ENCODE measurements at places on chromosomes 1 and 21.

DNA sequence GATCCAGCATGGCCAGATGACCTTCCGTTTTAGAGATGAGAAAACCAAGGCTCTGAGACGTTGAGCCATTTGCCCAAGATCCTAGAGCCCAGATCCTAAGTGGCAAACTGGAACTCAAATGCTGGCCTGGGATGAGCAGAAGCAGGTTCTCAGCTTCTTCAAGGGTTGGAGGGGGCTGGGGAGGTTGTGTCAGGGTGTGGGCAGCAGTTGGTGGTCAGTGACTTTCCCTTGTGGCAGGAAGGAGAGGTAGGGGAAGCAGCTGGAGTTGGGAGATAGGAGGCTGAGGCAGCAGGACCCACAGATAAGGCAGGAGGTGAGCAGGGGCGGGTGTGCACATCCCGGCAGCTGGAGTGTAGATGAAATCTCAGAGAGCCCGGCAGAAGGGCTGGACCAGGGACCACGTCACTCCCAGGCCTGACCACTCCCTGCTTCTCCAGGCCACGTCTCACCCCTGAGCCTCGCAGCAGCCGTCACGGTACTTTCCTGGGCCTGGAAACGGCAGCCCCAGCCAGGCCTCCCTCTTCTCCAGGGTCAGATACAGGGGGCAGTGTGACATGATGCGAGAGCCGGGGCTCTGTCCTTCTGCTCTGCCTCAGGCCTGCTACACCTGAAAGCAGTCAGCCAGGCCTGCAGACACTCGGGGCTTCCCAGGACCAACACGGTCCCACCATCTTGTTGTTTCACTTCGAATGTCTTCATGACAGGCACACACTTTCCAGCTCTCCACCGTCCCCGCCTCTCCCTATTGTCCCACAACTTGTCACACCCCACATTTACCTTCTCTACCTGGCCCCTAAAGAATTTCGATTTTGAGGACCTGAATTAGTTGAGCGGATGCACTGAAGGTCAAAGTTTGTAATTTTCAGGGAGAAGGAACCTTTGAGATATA lies 11.5 kb upstream of the LAPTM5 start:
- DNase-seq = no peak
- no peaks in the 10 kb centered on the region for H3K4me1 ChIP-seq
- H3K4me3 ChIP-seq = no peak overlapping the region
- no peak overlapping the region for H3K27ac ChIP-seq
- H3K27me3 ChIP-seq = no peaks in the 10 kb centered on the region

DNA sequence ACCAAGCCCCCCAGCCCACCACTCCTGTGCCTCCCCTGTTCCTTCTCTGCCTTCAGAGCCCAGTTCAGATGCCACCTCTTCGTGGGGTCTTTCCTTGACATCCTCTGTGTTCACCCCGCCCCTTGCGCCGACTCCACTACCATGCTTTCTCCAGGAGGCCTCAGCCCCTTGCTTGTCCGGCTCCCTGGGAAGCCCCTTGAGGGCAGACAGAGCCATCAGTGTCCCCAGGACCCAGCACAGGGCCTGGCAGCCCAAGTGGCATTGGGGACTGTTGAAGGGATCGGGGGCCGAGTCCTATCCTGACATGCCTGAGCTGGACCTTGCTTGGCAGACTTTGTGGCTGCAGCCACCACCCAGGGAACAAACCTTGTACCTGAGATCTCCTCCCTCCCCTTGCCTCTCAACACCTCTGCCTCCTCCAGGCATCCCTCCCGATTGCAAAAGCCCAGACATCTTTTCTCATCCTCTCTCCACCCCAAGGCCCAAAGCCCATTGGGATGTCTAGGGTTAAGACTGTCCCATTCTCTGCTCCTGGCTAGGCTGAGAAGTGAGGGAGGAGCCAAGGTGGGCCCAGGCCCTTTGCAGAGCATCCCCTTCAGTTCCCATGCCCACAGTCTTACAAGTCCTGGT lies 3.4 kb downstream of the CLDN19 start:
- no peaks in the 10 kb centered on the region for H3K36me3 ChIP-seq
- no peak overlapping the region for H3K27ac ChIP-seq
- no peak overlapping the region for H3K4me3 ChIP-seq
- peaks cover 8% of the 10 kb centered on the region for H3K4me1 ChIP-seq
- no peaks in the 10 kb centered on the region for H3K27me3 ChIP-seq
- DNase-seq = no peak

DNA sequence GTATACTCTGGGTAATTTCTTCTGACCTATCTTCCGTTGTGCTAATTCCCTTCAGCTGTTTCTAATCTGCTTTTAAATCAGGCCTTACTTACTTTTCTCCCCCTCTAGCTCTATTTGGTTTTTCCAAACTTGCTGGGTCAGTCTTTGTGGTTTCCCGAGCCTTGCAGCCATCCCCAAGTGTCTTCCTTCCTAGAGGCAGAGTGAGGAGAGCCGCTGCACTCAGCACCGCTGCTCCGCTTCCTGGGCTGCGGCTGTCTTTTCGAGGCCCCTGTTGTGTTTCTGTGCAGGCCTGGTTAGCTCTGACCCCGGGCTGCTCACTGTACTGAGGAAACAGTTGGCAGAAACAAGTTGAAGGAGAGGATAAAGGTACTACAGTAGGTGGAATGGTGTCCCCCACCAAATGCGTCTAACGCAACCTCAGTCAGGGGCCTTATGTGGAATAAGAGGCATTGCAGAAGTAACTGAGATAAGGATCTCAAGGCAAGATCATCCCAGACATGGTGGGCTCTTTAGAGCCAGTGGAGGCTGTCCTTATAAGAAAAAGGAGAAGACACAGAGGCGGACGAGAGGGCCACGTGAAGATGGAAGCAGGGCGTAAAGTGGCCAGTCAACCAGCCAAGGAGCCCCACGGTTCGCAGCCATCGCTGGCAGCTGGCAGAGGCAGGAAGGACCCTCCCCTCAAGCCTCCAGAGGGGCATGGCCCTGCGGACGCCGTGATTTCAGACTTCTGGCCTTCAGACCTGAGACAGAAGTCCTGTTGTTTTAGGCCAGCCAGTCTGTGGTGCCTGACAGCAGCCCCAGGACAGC lies 10.5 kb downstream of the WNT9A start:
- H3K27ac ChIP-seq = no peak overlapping the region
- H3K4me3 ChIP-seq = no peak overlapping the region
- no peaks in the 10 kb centered on the region for H3K36me3 ChIP-seq
- no peak for DNase-seq
- no peaks in the 10 kb centered on the region for H3K27me3 ChIP-seq
- peaks cover 46% of the 10 kb centered on the region for H3K4me1 ChIP-seq

GRCh38 chr1:187294421-187295201 lies 465.9 kb downstream of the PLA2G4A start:
- no peak overlapping the region for H3K4me3 ChIP-seq
- DNase-seq = no peak
- H3K27ac ChIP-seq = no peak overlapping the region
- H3K27me3 ChIP-seq = no peaks in the 10 kb centered on the region

GRCh38 chr21:16079830-16080229 lies 350.0 kb downstream of the USP25 start:
- H3K4me3 ChIP-seq = no peak overlapping the region
- H3K36me3 ChIP-seq = no peaks in the 10 kb centered on the region
- H3K27ac ChIP-seq = no peak overlapping the region
- DNase-seq = no peak
- no peaks in the 10 kb centered on the region for H3K27me3 ChIP-seq

GRCh38 chr21:42750737-42751530 lies 97.5 kb downstream of the PDE9A start:
- no peak for DNase-seq
- no peaks in the 10 kb centered on the region for H3K4me1 ChIP-seq
- H3K27ac ChIP-seq = no peak overlapping the region
- no peaks in the 10 kb centered on the region for H3K27me3 ChIP-seq
- no peak overlapping the region for H3K4me3 ChIP-seq

DNA sequence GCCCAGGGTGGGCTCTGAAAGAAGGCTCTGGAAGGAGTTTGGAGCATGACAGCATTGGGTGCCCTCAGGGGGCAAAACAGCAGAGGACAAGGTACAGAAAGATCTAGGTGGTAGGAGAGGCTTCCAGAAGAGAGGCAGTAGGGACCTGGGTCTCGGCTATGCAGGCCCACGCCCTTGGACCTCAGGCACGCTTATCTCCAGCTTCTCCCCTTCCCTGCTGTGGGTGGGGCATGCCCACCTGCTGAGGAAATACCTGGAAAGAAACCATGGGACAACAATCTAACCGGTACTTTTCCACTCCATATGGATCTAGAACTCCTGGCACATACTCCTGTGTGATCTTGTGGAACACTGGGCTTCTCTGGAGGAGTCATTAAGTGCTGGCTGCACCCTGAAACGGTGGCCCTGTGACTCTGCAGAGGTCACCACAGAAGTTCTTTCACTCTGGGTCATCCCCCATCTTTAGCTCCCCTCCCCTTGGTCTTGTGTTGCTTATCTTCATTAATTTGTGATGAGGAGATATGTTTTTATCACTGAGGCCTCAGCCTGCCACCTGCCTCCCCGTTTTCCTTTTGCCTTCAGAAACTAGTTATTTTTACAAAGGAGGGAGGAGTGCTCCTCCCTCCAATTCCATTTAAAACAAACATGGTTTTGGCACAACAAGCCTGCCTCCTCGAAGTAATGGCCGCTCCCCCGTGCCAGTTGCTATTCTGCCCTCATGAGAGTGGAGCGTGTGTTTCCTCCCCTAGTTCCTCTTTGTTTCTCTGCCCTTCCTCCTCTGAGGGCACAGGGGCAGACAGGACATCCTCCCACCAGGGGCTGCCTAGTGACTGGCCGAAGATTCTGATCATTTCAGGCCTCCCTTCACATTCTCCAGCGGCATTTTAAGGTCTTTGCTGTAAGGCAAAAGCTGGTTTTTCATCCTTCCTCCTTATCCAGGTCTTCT lies 78.0 kb upstream of the ATP5PO start:
- no peaks in the 10 kb centered on the region for H3K27me3 ChIP-seq
- no peaks in the 10 kb centered on the region for H3K36me3 ChIP-seq
- peak overlapping the region; percentile 28 for H3K27ac ChIP-seq
- DNase-seq = no peak

DNA sequence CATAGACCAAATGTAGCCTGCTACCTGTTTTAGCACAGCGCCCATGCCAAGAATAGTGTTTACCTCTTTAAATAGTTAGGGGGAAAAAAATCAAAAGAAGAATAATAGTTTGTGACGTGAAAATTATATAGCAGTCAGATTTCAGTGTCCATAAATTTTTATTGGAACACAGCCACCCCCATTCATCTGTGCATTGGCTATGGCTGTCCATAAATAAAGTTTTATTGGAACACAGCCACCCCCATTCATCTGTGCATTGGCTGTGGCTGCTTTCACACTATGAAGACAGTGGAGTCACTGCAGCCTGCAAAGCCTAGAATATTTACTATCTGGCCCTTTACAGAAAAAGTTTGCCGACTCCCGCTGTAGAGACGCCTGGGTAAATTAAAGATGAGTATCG lies 20.9 kb downstream of the EPHX1 start:
- no peak overlapping the region for H3K4me3 ChIP-seq
- H3K36me3 ChIP-seq = peaks cover 78% of the 10 kb centered on the region
- H3K4me1 ChIP-seq = peaks cover 23% of the 10 kb centered on the region
- H3K27me3 ChIP-seq = no peaks in the 10 kb centered on the region
- H3K27ac ChIP-seq = no peak overlapping the region

GRCh38 chr1:165543532-165544438 lies at the start of gene LRRC52:
TSS of gene LRRC52 (plus strand) at chr1:165544000. CDS start at chr1:165544297, 297 bp downstream.
- peaks cover 10% of the 10 kb centered on the region for H3K4me1 ChIP-seq
- no peak within 1 kb of the TSS for H3K27ac ChIP-seq
- peak within 1 kb of the TSS; percentile 18 for H3K4me3 ChIP-seq
- H3K36me3 ChIP-seq = no peaks in the 10 kb centered on the region
- H3K27me3 ChIP-seq = no peaks in the 10 kb centered on the region

- H3K27ac ChIP-seq = no peak overlapping the region
- H3K27me3 ChIP-seq = no peaks in the 10 kb centered on the region
- H3K4me3 ChIP-seq = no peak overlapping the region
- H3K4me1 ChIP-seq = peaks cover 24% of the 10 kb centered on the region
Measured at GRCh38 chr1:89958851-89959654, 35.9 kb upstream of the ZNF326 start.

GRCh38 chr1:77412820-77413530 lies 131.2 kb downstream of the AK5 start:
- no peak overlapping the region for H3K27ac ChIP-seq
- no peak overlapping the region for H3K4me3 ChIP-seq
- no peaks in the 10 kb centered on the region for H3K27me3 ChIP-seq
- DNase-seq = no peak

- H3K4me3 ChIP-seq = no peak overlapping the region
- H3K27ac ChIP-seq = peak overlapping the region; percentile 22
- H3K27me3 ChIP-seq = no peaks in the 10 kb centered on the region
- H3K4me1 ChIP-seq = peaks cover 88% of the 10 kb centered on the region
- no peaks in the 10 kb centered on the region for H3K36me3 ChIP-seq
Measured at GRCh38 chr1:161193561-161194235, 5.2 kb downstream of the ADAMTS4 start.

DNA sequence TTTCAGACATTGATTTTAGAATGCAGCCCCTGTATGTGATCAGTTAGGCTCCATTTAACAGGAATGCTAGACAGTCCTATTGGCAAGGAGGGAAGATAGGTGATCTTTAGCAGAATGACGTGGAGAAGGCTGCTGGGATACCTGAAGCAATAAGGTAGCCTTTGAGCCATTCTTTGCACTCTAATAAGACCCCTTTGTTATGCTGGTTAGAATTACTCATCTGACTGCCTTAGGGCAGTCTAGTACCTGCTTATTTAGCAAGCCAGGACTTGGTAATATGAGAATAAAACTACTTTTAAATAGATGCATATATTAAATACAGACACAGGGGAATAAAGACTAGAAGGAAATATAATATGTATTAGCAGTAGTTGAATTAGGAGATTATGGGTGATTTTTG lies 29.1 kb downstream of the NGF start:
- H3K36me3 ChIP-seq = no peaks in the 10 kb centered on the region
- no peak overlapping the region for H3K4me3 ChIP-seq
- no peaks in the 10 kb centered on the region for H3K27me3 ChIP-seq
- H3K27ac ChIP-seq = no peak overlapping the region

GRCh38 chr1:210376836-210377372 lies 48.2 kb downstream of the HHAT start:
- H3K27ac ChIP-seq = no peak overlapping the region
- no peak overlapping the region for H3K4me3 ChIP-seq
- H3K4me1 ChIP-seq = peaks cover 46% of the 10 kb centered on the region
- H3K36me3 ChIP-seq = no peaks in the 10 kb centered on the region

DNA sequence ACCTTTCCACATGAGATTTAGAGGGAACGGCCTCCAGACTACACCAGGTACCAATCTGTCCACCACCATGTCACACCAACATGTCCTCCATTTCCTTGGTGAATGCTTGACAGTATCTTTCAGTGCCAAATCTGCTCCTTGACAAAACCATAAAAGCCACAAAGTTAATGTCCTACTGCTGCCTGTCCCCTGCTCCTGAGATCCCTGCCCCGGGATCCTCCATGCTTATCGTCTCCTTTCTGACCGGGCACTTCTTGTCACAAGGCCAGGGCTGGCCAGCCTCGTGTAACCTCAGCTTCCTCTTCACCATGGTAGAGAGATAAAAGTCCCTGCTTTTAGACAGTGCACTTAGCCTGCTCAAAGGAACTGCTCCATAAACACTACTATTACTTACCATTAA lies 136.2 kb downstream of the NAV1 start:
- no peaks in the 10 kb centered on the region for H3K36me3 ChIP-seq
- H3K4me1 ChIP-seq = peaks cover 7% of the 10 kb centered on the region
- H3K27ac ChIP-seq = peak overlapping the region; percentile 63
- DNase-seq = no peak
- no peak overlapping the region for H3K4me3 ChIP-seq
